Activated naive CD8-positive, alpha-beta T cell treated with anti-CD3 and anti-CD28 coated beads for 36 hours (primary cell): ENCODE measurements at places on chromosomes 16 and 17. TPM values are rescaled to one million over a fixed set of nuclear protein-coding genes. Genes with fewer than 3 reads are reported as not detected.

DNA sequence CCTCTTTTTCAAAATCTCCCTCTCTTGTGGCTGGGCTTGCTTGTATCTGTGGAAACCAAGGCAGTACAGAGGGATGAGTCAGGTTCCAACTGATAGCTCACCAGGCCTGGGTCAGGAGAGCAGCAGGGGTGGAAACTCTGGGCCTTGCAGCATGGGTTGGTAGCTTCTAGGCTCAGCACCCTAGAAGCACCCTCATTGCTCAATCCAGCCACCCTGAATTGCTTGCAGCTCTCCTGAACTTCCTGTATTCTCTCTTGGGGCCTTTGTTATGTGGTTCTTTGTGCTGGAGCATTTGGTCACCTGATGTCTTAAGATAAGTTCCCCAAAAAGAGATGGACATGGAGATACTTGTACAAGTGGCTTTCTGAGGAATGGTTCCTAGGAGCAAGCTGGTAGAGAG lies 169.4 kb downstream of the IRX5 start:
- H3K36me3 ChIP-seq: no peaks in the 10 kb centered on the region
- H3K4me3 ChIP-seq: no peak overlapping the region
- DNase-seq: no peak
- H3K27ac ChIP-seq: no peak overlapping the region

DNA sequence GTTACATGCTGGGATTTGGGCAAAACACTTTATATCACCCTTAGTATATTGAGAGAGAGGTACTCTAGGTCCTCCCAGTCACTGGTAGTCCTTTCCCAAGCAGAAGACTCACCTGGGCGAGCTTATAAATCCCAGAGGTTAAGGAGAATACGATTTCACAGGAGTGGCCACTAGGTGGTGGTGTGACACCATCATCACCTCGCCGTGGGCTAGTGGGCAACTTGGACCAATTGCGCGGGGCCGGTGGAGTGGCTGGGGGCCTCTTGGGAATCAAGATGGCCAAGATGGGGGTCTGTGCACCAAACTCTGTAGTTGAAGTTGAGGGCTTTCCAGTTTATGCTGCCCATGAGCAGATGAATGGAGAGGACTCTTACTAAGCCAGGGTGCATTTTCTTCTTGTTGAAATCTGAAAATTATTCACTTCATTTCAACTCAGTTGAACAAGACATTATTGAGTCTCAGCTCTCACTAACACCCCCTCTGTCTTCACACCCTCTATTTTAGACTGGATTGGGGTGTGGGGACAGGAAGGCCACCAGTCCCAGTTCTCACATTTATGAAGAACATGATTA lies 38.2 kb upstream of the PIRT start:
- peaks cover 16% of the 10 kb centered on the region for H3K27me3 ChIP-seq
- no peak overlapping the region for H3K27ac ChIP-seq
- H3K4me1 ChIP-seq: no peaks in the 10 kb centered on the region
- peak; percentile 4 for DNase-seq
- no peaks in the 10 kb centered on the region for H3K36me3 ChIP-seq
- H3K4me3 ChIP-seq: no peak overlapping the region

- no peaks in the 10 kb centered on the region for H3K27me3 ChIP-seq
- H3K36me3 ChIP-seq: peaks cover 49% of the 10 kb centered on the region
- peak overlapping the region; percentile 92 for H3K27ac ChIP-seq
- H3K4me1 ChIP-seq: peaks cover 65% of the 10 kb centered on the region
- no peak for DNase-seq
Observed at GRCh38 chr17:66330646-66331037, 28.2 kb downstream of the PRKCA start.

- no peak overlapping the region for H3K4me3 ChIP-seq
- no peak for DNase-seq
- no peaks in the 10 kb centered on the region for H3K36me3 ChIP-seq
- no peaks in the 10 kb centered on the region for H3K27me3 ChIP-seq
- no peak overlapping the region for H3K27ac ChIP-seq
Observed at GRCh38 chr17:22703786-22704441, 1011.6 kb downstream of the KCNJ18 start.

DNA sequence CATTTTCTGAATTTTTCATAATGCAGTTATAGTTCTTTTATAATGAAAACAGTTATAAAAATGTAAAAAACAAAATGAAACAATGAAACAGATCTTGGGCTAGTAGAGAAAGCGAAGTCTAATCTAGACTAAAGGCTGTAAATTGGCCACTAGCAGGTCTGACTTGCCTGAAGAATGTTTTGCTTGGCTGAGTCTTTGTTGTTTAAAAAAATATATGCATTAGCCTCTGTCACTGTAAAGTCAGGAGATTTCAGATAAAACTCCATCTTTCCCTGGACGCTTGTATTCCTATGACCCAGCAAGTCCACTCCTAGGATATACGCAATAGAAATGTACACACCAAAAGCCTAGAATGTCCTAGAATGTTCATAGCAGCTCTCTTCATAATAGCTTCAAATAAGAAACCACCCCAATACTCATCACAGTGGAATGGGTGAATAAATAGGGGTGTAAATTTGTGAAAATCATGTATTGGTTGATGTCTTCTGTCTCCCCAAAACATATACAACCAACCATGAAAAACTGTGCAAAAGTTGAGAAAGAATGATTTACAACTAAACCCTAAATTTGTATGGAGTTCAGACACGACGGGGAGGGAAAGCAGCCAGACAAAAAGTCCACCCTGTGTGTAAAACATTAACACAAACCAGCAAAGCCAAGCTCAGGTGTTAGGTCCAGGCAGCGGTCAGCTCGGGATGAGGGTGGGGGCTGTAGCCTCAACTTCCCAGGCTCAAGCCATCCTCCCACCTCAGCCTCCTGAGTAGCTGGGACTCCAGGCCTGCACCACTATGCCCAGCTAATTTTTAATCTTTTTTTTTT lies 37.7 kb upstream of the MEAK7 start:
- peaks cover 19% of the 10 kb centered on the region for H3K36me3 ChIP-seq
- no peaks in the 10 kb centered on the region for H3K27me3 ChIP-seq
- DNase-seq: no peak

- DNase-seq: no peak
- no peak overlapping the region for H3K27ac ChIP-seq
- no peaks in the 10 kb centered on the region for H3K36me3 ChIP-seq
- peaks cover 17% of the 10 kb centered on the region for H3K4me1 ChIP-seq
- no peaks in the 10 kb centered on the region for H3K27me3 ChIP-seq
- no peak overlapping the region for H3K4me3 ChIP-seq
Observed at GRCh38 chr17:76645481-76645880, 1.9 kb upstream of the ST6GALNAC1 start.

DNA sequence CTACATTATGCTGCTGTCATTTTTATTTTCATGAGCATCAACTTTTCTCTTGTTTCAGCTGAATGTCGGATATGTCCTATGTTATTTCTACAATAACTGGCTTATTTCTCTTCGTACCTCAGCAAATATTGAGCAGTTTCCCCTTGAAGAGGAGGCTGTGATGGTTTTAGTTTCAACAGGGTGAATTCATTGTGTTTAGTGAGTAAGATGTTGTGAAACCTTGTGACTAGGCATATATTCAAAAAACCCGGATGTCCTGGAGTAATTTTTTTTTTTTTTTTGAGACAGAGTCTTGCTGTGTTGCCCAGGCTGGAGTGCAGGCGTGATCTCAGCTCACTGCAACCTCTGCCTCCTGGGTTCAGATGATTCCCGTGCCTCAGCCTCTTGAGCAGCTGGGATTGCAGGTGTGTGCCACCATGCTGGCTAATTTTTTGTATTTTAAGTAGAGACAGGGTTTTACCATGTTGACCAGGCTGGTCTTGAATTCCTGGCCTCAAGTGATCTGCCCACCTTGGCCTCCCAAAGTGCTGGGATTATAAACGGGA lies 11.1 kb downstream of the CPD start:
- no peak for DNase-seq
- no peak overlapping the region for H3K27ac ChIP-seq
- H3K36me3 ChIP-seq: peaks cover 21% of the 10 kb centered on the region
- peaks cover 7% of the 10 kb centered on the region for H3K4me1 ChIP-seq

GRCh38 chr17:78922816-78923498 lies 2.2 kb downstream of the TIMP2 start:
- peaks cover 14% of the 10 kb centered on the region for H3K27me3 ChIP-seq
- peak overlapping the region; percentile 60 for H3K27ac ChIP-seq
- no peak for DNase-seq
- H3K4me1 ChIP-seq: peaks cover 12% of the 10 kb centered on the region

Gene FAM83G
- 10.4 TPM for total RNA-seq

GRCh38 chr17:40307001-40307730 lies 1.8 kb upstream of the RARA start:
- H3K4me3 ChIP-seq: no peak overlapping the region
- H3K36me3 ChIP-seq: peaks cover 25% of the 10 kb centered on the region
- no peaks in the 10 kb centered on the region for H3K27me3 ChIP-seq

Gene SLC38A8
- total RNA-seq: not detected

- no peaks in the 10 kb centered on the region for H3K27me3 ChIP-seq
- no peaks in the 10 kb centered on the region for H3K36me3 ChIP-seq
- H3K4me1 ChIP-seq: peaks cover 46% of the 10 kb centered on the region
- no peak for DNase-seq
- H3K27ac ChIP-seq: peak overlapping the region; percentile 95
Observed at GRCh38 chr16:25030420-25031131, 15.4 kb upstream of the ARHGAP17 start.

GRCh38 chr16:57354311-57354710 lies 4.3 kb upstream of the CCL22 start:
- H3K27ac ChIP-seq: no peak overlapping the region
- H3K27me3 ChIP-seq: peaks cover 11% of the 10 kb centered on the region
- H3K4me1 ChIP-seq: peaks cover 22% of the 10 kb centered on the region
- DNase-seq: no peak

DNA sequence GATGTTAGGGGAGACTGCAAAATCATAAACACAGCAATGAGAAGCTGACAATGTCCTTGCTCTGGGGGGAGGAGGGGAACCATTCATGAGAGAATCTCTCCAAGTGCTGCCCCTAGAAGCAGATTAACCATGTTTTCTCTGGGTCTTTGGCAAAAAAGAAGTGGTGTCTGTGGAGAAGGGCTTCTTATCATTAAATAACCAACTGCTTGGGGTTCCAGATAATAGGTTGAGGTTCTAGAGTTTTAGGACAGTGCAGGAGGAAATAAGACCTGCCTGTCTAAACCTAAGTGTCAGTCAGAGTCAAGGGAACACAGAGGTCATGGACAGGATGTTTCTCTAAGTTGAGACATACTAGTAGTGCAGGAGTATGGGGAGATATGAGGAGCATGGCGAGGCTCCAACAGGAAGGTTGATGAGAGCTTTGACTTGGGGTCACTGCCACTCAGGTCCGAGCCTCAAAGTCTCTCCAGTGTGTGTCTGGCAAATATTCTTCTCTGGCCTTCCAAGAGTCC lies 5.1 kb upstream of the ANKS4B start:
- H3K36me3 ChIP-seq: no peaks in the 10 kb centered on the region
- no peak for DNase-seq
- H3K4me3 ChIP-seq: no peak overlapping the region
- H3K27ac ChIP-seq: no peak overlapping the region
- H3K27me3 ChIP-seq: peaks cover 71% of the 10 kb centered on the region
- peaks cover 12% of the 10 kb centered on the region for H3K4me1 ChIP-seq
